ENCODE measurements at places on chromosomes 7 and 10. TPM values are rescaled to one million over a fixed set of nuclear protein-coding genes. Genes with fewer than 3 reads are reported as not detected.

GPR26 gene
- not detected for total RNA-seq

ITIH5 gene
- 3.6 TPM for total RNA-seq

TRIM73 gene
- total RNA-seq = 1.3 TPM

EEPD1 gene
- 3.8 TPM for total RNA-seq

KLLN gene
- total RNA-seq = 0.46 TPM

AFAP1L2 gene
- 1.2 TPM for total RNA-seq

TACC2 gene
- 8.8 TPM for total RNA-seq

SEMA3C gene
- total RNA-seq = 311 TPM

MAPK8 gene
- total RNA-seq = 39.3 TPM

DYDC2 gene
- total RNA-seq = not detected
